ENCODE measurements at places on chromosomes 5 and 9.

DNA sequence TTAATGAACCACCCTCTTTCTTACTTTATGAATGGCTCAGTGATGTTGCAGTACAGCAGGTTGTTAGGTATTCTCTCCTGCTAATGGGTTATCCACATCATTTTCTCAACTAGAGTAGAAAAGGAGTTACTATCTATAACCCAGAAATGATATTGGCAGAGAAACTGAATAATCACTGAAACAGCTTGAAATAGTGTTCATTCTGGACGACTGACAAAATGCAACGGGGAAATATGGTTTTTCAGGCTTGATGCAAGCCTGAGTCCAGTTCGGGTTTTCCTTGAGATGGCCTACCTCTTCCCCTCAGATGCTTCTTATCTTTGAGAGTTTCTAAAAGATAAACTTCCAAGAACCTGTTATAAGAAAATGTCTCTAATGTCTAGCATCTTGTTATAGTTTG is 187.3 kb downstream of the RAB3C start:
- no peak for DNase-seq

DNA sequence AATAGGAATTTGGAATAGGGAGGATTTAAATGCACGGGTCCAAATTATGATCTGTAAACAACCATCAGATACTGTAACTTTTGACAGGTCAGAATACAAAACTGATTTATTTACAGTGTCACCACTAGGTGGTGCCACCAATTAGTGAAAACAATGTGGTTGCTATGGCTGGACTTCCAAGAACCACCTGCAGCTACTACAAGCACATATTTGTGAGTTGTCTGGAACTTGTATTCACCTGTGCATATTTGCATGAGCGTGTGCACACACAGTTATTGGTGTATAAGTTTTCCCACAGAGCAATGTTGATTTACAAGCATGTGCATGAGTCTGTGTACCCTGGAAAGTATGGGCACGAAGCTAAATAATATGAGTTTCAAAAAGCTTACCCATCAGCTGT is 3.0 kb upstream of the HRCT1 start:
- DNase-seq: no peak

DNA sequence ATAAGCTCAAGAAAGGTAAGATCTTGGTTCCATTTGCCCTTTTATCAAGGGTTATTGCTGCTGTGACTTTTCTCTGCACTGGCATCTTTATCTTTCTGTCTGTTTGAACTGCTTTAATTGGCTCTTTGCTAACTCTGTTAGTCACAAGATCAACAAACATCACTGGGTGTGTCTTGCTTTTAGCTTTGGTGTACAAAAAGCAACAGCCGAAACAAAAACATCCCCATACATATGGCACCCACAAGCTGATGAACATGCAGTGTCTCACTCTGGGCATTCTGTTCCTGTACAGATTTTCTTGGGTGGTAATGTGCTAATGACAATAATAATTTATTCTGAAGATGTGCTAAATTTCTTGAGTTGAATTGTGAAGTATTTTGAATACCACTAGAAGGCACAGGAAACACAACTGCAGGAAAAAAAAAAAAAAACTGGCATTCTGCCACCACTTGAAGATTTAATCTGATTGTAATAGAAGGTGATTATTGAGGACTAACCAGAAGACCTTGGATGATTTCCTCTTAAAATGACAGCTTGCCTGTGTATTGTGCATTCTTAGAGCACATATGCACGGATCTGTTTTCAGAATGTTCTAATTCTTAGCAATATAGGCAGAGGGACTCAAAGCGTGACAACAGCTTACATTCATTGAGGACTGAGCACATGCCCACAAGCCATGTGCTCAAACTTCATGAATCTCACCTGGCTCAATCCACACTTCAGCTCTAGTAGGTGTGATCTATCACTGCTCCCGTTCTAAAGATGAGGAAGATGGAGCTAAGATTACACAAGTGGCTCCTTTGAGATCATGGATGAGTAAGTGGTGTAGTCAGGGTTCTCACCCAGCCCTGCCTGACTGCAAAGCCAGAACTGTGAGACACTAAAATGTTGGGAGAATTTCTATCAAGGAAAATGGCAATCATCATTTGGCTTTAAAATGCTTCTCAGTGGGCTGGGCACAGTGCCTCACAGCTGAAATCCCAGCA is 96.4 kb downstream of the EBF1 start:
- no peak for DNase-seq

- no peak for DNase-seq
Observed at GRCh38 chr5:132268769-132269551, 11.5 kb downstream of the PDLIM4 start.

DNA sequence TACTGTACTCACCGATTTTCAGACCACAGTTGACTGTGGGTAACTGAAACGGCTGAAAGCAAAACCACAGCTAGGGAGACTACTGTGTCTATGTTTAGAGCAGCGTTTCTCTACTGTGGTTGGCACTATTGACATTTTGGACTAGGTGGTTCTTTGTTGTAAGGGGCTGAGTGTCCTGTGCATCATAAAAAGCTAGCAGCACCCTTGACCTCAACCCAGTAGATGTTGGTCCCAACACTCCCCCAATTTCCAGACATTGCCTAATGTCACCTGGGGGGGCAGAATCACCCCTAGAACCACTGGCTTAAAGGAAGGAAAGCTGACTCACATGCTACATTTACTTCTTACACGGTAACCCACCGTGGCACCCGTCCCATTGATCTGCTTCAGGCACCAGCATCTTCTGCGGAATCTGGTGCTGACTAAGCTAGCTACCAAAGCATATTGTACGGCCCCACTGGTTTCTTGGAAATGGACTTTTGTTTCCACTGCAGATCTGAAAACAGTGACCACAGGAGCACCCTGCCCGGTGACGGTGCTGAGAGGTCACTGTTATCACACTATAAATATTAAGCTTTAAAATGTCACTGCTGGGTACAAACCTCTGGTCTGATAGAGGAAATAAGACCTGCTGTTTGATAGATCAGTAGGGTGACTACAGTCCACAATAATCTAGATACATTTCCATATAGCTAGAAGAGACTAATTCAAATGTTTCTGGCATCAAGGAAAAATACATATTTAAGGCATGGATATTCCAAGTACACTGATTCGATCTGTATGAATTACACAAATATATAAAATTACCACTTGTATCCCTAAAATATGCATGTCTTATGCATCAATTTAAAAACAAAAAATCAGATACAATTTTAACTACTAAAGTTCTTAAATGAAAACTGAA is 151.4 kb downstream of the HSD17B3 start:
- DNase-seq: no peak

GRCh38 chr9:89668216-89668865 is 63.5 kb downstream of the GADD45G start:
- no peak for DNase-seq

- no peak for DNase-seq
Observed at GRCh38 chr5:122015471-122015870, 53.7 kb downstream of the SRFBP1 start.

- DNase-seq: no peak
Observed at GRCh38 chr5:21164425-21164824, 1176.4 kb upstream of the CDH18 start.

DNA sequence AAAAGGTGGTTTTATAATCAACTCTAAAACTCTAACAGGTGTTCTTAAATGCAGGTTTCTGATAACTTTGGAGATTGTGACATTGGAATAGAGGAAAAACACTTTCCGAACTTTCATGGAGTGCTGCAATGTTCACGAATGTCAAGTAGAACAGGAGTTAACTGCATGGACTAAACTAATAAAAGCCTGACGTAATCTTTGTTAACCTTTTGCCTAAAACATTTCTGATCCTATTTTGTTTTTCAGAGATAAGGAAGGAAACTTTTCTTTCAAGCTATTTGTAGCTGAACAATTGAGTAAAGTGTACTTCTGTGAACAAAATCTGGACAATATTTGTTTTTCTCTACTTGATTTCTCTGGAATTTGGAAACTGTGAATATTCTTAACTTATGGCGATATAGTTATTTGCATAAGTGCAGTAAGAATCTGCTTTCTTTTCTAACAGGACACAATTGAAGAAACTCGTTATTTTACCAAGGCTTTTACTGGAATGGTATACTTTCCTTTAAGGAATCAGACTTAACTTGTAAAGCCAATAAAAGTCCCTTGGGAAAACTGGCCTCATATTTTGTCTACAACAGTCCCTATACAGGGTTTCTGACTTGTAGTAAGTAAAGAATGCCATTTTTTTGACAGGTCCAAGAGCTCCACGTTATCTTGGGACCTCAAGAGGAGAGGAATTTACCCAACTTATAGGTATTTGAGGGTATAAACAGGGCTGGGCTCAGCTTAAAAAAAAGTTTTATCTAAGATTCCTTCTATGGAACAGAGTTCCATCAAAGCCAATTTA is 154.7 kb downstream of the NXNL2 start:
- DNase-seq: no peak

GRCh38 chr9:92036756-92037155 is 78.5 kb downstream of the SPTLC1 start:
- no peak for DNase-seq

- DNase-seq: no peak
Observed at GRCh38 chr9:14220256-14220655, 93.7 kb downstream of the NFIB start.

DNA sequence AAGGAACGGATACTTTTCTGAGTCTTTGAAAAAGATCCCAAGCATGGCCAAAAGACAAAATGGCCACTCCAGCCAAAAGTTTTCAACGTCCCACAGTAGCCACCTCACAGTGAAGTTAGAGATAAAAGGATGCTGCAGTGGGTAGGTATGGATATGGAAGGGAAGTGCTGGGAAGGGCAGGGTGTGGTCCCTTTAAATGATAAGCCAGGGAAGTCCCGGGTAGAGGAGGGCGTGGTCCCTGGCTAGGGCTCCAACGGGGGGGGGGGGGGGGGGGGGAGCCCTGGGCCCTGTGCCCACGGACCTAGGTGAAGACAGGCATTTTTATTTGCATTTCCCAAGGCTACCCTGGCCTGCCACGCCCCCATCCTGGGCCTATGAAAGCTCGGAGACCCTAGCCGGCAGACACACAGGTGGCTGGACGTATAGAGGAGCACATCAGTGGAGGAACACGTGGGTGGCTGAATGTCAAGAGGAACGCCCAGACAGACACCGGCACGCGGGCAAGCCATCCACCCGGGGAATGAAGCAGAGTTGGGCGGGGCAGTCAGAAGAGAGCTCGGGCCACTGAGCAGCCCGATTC is 306.7 kb downstream of the NFIB start:
- no peak for DNase-seq

DNA sequence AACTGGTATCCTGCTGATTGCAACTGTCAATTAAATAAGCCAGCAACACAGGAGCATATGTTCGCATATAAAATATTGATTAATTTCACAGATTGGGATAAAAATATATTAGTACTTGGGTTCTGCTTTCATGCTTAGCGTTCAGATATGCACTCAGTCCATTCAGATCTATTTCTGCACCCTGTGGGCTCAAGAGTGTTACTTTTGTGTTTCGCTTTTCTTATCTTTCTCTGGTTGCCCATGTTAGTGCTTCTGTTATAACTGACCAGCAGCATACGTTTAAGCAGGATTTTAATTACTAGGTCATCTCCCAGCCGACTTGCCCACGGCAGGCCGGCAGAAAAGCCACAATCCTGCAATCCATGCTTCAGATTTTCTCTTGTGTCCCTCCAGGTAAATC is 289.1 kb downstream of the EBF1 start:
- no peak for DNase-seq

GRCh38 chr5:115686051-115686737 is 60.4 kb upstream of the TMED7 start:
- no peak for DNase-seq

DNA sequence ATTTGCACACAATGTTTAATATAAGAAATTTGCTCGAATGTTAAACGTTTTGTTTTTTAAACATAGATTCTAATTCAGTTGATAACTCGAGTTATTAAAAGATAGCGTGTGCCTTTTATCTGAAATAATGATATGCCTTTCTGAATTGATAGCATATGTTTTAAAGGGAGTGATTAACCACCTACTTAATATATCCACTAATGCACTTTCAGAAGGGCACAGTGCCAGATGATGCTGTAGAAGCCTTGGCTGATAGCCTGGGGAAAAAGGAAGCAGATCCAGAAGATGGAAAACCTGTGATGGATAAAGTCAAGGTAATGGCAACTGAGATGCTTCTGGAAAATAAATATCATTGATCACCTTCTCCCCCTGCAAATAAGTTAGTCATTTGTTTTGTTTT is 53.9 kb downstream of the ERAP1 start:
- DNase-seq: no peak

DNA sequence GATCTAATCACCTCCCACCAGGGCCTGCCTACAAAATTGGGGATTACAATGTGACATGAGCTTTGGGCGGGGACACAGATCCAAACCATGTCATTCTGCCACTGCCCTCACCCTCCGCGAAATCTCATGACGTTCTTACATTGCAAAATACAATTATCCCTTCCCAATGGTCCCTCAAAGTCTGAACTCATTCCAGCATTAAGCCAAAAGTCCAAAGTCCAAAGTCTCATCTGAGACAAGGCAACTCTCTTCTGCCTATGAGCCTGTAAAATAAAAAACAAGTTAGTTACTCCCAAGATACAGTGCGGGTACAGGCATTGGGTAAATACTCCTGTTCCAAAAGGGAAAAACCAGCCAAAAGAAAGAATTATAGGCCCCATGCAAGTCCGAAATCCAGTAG is 14.6 kb upstream of the PCDHAC2 start:
- DNase-seq: no peak

GRCh38 chr5:132688536-132689339 is 14.9 kb downstream of the IL4 start:
- DNase-seq: no peak

- DNase-seq: no peak
Observed at GRCh38 chr9:97502984-97503861, 1.8 kb downstream of the TMOD1 start.

- no peak for DNase-seq
Observed at GRCh38 chr9:28915202-28915930, 1342.1 kb upstream of the C9orf72 start.

DNA sequence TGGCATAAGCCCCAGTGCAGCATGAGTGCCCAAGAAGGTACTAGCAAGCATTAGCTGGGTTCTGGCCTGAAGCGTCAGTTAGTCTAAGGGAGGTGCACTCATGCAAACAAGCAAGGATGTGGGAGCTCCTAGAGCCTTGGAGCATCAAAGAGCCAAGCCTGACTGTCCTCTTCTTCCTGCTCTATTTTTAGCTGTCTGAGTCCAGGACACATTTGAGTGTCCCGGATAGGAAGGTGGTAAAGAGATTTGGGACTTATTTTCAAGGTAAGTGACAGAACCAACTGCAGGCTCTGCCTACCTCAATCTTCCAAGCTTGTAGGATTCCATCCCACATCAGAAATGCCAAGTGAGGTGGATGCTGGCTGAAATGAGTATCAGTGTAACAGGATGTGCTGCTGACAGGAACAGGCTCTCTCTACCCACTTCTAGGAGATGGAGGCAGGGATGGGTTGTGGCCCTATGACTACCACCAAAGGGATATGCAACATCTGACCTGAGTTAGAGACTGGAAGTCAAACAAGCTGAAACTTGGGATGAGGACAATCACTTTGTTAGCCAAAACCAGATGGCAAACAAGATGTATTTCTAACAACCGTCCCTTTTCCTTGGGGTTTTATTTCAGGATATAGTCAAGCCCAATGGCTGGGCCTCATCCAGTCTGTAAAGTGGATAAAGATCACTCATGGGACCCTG is 15.1 kb downstream of the MACROH2A1 start:
- no peak for DNase-seq

GRCh38 chr5:153896117-153896516 is 142.6 kb downstream of the FAM114A2 start:
- DNase-seq: no peak
